ENCODE measurements at places on chromosomes 4 and X.

- DNase-seq: no peak
Measured at GRCh38 chr4:55340266-55340665, 5.8 kb upstream of the SRD5A3 start.

DNA sequence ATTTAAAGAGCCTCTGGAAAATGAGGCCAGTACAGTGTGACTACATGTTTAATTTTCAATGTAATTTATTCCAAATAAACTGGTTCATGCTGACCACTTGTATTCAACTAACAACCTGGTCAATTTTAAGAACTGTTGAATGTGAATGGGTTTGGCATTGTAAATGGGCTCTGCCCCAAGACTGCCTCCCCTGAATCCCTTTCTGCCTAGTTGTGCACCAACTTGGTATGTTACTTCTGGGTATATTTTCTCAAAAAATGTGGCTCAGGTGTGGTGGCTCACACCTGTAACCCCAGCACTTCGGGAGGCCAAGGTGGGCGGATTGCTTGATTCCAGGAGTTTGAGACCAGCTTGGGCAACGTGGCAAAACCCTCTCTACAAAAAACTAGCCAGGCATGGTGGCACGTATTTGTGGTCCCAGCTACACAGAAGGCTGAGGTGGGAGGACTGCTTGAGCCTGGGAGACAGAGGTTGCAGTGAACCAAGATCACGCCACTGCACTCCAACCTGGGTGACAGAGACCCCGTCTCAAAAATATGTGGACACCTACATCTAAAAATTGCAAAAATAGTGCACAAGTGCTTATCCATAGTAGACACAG is 7.2 kb downstream of the RPL9 start:
- no peak for DNase-seq

GRCh38 chr4:151012820-151013219 is 2.3 kb downstream of the LRBA start:
- DNase-seq: no peak

- DNase-seq: no peak
Measured at GRCh38 chrX:41588271-41588670, 100.5 kb upstream of the GPR34 start.

DNA sequence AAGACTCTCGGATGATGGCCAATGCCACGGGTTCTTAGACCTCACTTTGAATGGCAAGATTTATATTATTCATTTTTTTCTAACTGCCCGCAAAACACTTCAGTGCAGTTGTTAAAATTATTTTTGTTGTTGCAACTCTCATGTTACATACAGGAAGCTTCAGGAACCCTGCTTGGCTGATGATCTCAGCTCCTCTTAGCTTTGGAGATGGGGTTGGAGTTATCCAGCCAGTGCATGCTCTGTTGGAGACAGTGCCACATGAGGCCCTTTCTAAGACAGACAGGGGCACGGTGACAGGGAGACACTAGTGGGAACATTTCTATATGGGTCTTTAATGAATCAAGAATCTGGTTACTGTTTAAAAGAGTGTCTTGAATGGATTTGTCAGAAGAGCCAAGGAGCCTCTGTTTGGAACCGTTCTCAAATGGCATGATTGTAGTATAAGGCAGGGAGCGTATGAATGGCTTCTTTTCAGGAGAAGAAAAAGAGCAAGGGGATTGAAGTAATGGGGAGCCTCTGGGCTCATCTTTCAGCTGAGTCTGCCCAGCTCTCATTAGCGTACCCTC is 61.9 kb upstream of the ENPP6 start:
- DNase-seq: no peak

DNA sequence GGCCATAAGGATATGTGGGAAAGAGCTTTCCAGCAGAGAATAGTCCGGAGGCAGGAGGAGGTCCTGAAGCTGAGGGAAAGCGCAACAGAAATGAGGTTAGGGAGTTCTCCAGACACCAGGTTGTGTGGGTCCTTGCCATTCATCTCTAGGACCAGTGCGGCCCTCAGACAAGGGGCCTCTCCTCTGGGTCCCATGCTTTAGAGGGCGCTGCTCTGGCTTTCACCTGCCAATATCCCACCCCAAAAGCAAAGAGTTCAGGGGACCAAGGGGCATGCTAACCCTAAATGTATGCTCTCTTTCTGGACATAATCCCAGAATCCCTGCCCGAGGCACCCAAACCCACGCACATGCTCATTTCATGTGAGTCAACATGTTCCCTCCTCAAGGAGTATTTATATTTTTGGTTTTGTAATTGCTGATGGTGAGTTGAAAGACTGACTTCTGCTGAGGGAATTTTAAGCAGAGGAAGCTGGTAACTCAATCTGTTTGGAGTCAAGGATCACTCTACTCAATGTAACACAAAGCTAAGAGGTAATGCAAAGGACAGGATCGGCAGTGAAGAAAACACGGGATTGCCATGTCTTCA is 14.8 kb downstream of the RPL34 start:
- DNase-seq: peak; percentile 20

Data from LHCN-M2 (cell line).